ENCODE measurements at places on chromosomes 12 and 14. TPM values are rescaled to one million over a fixed set of nuclear protein-coding genes. Genes with fewer than 3 reads are reported as not detected.

DNA sequence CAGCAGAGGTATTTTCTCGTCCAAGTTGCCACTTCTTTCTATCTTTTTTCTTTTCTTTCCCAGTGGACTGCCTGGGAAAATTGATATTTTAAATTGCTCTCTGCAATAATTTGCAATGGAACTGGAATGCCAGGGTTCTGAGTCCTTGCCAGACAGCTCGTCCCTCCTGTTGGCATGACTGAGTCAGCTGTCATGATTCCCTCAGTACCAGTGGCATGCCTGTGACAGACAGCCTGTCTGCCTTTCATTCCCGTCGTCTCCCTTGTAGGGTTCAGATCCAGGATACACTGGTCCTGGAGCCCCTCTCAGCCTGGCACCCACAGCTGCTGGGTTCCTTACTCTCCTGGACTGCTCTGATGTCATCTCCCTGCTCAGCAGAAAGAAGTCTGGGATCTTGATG, 84.8 kb downstream of the PTPN11 start:
- no peak for DNase-seq

PIWIL1 gene
- total RNA-seq = not detected

ACSM4 gene
- total RNA-seq = not detected

- DNase-seq = no peak
Measured at GRCh38 chr12:26609986-26610385, 223.0 kb downstream of the ITPR2 start.

- DNase-seq = peak; percentile 45
Measured at GRCh38 chr12:127060310-127060847, 1206.6 kb upstream of the TMEM132C start.

DNA sequence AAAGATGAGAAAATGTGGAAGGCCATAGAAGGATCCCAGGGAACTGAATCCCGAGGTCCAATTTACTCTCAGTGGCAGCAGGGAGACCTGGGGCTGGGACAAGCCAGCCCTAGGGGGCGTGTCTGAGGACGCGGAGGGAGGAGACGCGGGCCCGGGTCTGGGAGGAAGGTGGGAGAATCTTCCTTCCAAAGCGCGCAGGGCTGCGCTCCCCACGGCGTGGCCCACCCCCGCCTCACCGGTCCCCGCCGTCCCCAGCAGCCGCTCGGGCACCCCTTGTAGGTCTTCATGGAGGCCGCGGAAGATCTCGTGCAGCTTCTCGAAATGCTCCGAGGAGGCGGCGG, 323 bp downstream of the VTI1B start:
- DNase-seq = peak; percentile 78

- DNase-seq = no peak
Measured at GRCh38 chr14:56102941-56103340, 15.3 kb upstream of the PELI2 start.

GPATCH2L gene
- total RNA-seq = 76.7 TPM

DNA sequence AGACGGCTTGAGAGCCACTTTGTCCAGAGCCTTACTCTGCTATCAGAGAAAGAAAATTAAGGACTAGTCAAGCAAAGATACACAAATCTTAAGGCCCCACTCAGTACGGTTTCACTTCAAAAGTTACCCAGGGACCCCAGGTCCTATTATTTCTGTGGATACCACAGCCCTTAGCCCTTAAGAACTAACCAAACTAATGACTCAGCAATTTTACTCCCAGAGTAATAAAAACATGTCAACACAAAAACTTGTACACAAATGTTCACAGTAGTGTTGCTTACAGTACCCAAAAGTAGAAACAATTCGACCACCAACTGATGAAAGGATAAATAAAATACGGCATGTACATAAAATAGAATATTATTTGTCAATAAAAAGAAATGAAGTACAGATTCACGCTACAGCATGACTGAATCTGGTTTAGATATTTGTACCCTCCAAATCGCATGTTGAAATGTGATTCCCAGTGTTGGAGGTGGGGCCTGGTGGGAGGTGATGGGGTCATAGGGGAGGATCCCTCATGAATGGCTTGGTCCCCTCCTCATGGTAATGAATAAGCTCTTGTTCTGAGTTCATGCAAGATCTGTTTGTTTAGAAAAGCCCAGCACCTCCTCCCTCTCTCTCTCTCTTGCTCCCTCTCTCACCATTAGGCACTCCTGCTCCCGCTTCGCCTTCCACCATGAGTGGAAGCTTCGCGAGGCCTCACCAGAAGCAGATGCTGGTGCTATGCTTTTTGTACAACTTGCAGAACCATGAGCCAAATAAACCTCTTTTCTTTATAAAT, 30.5 kb downstream of the AREL1 start:
- DNase-seq = no peak

DNA sequence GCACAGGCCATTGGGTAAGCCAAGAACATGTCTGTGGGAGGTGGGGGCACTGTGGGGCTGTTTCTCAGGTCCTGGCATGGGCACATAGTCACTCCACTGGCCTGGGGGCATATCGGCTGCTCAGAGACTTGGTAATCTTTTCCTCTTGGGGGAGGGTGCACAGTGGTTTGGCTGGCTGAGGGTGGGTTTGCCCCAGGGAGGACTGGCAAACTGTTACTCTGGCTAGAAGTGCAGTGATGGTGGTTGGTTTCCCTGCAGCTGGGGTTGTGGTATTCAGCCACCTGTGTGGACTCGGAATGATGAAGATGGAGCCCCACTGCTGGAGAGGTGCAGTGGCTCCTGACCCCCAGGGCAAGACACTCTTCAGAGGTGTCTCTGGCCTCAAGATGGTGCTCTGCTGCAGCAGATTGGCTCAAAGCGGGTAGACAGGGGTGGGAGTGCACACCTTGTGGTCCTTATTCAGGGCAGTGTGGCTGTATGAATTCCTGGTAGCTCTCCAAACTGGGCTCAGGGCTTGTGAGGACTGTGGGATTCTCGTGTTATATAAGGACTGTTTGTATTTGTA, 74.1 kb upstream of the DDHD1 start:
- no peak for DNase-seq

CLEC2A gene
- total RNA-seq = not detected

SOAT2 gene
- not detected for total RNA-seq

DNA sequence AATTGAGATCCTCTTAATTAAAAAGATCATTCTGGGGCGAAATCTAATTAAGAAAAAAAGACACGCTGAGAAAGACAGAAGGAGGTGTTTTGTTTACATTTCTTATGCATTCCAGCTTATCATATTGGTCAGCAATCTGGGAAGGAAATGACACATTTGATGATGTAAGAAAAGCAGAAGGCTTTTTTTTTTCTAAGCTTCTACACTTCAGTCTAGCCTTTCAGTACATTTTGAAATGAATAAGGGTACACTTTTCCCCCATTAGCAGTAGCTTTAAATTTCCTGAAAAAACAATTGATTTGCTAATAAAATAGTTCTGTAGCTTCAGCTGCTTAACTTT, 5.9 kb upstream of the GSC start:
- no peak for DNase-seq

B4GALNT3 gene
- 23.3 TPM for total RNA-seq

- DNase-seq = no peak
Measured at GRCh38 chr12:19179986-19180385, 50.5 kb downstream of the PLEKHA5 start.

ADAM21 gene
- not detected for total RNA-seq

DNA sequence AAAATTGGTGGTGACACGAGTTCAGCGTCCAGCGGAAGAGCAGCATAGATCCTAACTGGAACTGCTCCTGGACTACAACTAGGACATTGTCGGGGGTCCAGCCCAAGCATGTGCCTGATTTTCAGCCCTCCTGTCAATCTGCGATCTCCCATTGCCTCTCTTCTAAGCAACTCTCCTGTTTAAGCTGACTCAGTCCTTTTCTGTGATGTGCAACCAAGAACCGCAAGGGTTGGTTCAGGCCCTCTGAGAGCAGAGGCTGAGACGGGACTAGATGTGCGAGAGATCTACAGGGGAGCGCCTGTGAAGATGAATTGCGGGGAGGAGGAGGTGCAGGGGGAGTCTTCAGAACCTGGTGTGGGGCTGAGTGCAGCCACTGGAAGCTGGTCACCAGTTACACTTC, 3.7 kb upstream of the PAPLN start:
- no peak for DNase-seq

DNA sequence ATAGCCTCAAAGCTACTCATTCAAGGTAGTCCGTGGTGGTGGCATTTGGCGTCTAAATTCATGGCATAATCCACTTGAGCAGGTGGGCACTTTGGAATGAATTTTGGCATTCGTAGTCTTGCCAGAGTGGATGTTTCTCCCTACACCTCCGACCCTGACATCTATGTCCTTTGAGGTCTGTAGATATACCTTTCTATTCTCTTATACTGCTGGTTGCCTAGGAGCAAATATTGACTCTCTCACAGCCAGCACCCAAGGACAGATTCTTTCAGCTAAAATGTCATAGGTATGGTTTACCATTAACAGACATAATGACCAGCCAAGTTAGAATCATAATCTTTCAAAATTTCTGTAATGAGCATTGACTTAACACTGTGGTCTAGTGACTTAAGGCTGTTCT, 47.4 kb upstream of the FLRT2 start:
- no peak for DNase-seq

CFAP251 gene
- total RNA-seq = 0.81 TPM

GRCh38 chr12:52285172-52285745, 6.1 kb downstream of the KRT81 start:
- no peak for DNase-seq

DNA sequence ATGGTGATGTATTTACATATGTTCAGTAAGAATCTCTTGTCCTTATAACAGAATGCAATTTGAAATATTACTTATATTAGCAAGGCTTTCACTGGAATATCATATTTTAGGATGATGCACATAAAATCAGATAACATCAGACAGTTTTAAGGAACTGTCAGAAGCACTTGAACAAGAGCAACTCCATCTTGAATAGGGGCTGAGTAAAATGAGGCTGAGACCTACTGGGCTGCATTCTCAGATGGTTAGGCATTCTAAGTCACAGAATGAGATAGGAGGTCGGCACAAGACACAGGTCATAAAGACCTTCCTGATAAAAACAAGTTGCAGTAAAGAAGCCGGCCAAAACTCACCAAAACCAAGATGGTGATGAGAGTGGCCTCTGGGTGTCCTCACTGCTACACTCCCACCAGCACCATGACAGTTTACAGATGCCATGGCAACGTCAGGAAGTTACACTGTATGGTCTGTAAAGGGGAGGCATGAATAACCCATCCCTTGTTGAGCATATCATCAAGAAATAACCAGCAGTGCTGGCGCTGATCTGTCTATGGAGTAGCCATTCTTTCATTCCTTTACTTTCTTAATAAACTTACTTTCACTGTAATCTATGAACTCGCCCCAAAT, 27.6 kb upstream of the ETV6 start:
- peak; percentile 55 for DNase-seq

- DNase-seq = no peak
Measured at GRCh38 chr12:53327435-53328042, 6.1 kb upstream of the AAAS start.

- no peak for DNase-seq
Measured at GRCh38 chr12:31224768-31225448, 101.0 kb downstream of the SINHCAF start.

EIF5 gene
- total RNA-seq = 356 TPM

FZD10 gene
- 0.55 TPM for total RNA-seq

- no peak for DNase-seq
Measured at GRCh38 chr14:93173943-93174395, 10.7 kb downstream of the MOAP1 start.

GRCh38 chr12:116222358-116222757, 55.1 kb downstream of the MED13L start:
- no peak for DNase-seq

OGFOD2 gene
- 14.1 TPM for total RNA-seq

MUCL1 gene
- not detected for total RNA-seq

DNA sequence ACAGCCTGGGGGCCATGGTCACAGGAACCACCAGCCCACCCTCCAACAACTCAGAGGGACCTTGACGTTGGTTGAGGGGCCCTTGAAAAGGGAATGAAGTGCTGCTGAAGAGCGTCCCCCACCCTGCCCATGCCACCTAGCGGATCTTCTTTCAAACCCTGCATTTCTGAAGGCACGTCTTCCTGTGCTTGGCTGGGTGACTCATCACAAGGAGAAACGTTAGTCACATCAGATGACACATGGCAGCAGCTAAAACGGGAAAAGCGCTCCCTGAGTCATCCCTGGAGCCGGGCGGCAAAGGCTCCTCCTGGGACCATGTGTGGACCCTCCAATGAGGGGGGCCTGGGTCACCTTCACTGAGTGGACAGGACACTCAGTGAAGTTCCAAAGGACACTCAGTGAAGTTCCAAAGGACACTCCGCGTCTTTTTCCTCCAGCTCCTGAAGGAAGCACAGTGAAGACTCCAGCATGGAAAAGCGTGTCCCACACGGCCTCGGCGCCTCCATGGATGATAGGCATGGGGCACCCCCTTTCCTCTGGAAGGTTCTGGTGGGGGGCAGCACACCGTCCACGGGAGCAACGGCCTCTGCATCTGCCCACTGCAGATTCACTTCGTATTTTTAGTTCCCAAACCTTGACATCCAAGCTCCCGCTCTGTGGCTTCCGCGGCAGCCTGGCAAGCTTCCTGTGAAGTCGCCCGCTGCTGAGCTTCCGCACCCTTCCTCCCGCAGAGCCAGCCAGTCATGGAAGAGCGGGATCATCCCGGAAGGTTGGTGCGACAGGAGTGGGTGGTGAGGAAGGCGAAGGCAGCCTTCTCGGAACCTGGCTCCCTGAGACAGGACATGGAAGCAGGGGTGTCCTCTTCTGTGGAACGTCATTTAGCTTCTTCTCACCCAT, 383.4 kb downstream of the VRK1 start:
- DNase-seq = no peak

DNA sequence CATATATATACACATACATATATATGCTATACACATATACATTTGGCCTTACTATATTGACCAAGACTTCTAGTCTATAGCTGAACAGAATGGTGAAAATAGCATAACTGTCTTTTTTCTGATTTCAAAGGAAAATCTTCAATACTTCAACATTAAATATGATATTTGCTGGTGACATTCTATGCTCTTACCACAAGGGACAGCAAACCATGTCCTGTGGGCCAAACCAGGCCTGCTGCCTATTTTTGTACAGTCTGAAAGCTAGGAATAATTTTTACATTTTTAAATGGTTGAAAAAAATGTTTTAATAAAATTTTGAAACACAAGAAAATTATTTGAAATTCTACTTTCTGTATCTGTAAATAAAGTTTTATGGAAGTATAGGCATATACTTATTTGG, 63.6 kb downstream of the EML5 start:
- no peak for DNase-seq
